Osteoblast (primary cell): ENCODE measurements at places on chromosomes 6 and 20. TPM values are rescaled to one million over a fixed set of nuclear protein-coding genes. Genes with fewer than 3 reads are reported as not detected.

The PAX1 gene
- total RNA-seq: under 0.01 TPM in 1 of 2 replicates, not detected in the other

The TBXT gene
- not detected in 2 replicates for total RNA-seq

The POU5F1 gene
- 0.29 and 2.5 TPM in 2 replicates for total RNA-seq

DNA sequence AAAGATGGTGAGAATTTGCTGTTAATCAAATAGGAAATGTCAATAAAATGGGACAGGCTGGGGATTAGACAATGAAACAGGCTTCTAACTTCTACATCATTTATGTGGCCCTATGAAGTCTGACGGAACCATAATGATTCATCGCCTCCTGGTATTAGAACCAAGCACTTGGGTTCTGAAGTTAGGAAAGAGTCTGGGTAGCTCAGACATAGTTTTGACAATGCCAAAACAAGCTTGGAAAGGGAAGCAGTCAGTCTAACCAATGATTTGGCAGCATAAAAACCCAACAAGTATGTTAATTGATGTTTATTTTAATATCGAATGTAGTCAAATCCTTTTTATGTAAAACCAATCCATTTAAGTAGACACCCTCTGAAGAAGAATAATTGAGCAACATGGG, 160.8 kb upstream of the RSPO3 start:
- DNase-seq: no peak

DNA sequence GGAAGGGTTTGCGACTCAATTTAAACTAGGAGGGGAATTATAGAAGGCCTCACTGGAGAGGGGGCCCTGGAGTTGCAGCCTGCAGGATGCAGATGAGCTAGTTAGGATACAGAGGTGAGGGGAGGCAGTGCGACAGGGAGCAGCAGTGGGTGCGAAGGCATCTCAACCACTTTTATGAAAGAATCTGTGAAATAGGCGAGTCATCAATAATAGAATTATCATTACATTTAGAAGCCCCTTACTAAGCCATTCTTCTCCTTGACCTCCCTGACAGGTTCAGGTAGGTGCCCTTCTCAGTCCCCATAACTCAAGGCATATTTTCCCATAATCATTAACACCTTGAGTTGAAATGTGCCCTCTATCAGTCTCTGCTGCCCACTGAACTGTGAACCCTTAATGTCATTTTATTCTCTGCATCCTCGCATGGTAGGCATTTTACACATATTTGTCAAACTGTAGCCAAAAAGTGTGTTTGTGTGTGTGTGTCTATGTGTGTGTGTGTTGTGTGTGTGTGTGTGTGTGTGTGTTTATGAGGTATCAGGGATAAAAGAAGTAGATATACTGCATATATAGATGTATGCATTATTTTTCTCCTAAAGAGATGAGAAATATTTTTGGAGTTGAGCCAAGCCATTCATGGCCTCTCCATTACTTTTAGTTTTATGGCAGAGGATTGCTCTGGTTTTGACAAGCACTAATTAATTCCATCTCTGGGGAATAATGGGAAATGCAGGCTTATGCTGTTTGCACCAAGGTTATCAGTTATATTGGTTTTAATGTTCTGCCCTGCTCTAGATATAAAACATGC, 898.8 kb downstream of the KIF16B start:
- DNase-seq: peak; percentile 83

GRCh38 chr6:137861550-137862337, 5.3 kb upstream of the TNFAIP3 start:
- peak; percentile 65 for DNase-seq

DNA sequence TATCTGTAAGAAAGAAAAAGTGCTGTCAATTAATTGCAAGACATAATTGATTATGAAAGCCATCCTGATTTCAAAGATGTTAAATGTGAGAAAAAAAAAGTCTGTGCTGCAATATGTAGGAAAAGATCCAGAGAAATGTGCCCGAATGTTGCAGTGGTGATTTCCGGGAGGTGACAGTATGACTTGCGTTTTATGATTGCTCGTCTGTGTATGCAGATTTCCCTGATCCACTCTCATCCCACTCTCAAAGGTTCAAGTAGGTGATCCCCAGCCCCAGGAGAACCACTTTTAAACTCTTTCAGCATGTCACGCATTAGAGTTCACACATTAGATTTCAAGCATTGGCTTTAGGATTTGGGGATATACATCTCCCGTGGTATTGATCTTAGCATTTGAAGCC, 57.8 kb downstream of the TPD52L1 start:
- DNase-seq: no peak

DNA sequence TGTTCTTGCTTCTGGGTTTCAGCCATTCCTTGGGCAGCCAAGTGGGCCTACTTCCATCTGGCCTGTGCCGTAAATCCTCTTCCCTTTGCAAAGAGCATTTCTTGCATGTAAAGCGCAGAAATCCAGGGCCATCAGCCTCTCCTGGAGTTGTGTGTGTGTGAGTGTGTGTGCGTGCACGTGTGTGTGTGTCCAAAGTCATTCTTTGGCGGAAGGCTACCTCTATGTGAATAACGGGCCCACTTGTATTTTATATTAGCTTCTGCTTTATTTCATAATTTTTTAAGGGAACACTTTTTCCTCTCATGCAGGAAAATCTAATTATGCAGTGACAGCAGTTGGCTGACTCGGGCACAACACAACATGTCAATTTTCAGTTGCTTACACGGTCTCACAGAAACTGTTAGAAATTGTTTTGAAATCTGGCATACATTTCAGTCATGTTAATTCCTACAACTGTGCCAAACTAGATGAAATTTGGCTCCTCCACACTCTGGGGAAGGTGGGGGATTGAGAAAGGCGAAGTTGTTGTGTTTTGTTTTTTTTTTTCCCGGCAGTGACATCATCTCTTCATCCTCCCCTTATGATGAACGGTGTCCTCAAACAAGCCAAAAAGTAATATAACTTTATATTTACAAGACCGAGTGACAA, 223.7 kb upstream of the TSHZ2 start:
- no peak for DNase-seq
